ENCODE measurements at places on chromosomes 3 and 15. TPM values are rescaled to one million over a fixed set of nuclear protein-coding genes. Genes with fewer than 3 reads are reported as not detected.

Gene SEMA7A
- 91.6 TPM for total RNA-seq

Gene C3orf70
- not detected for total RNA-seq

Gene DUOXA2
- not detected for total RNA-seq

Gene PPP1R14D
- total RNA-seq, result not detected

Gene CHRM5
- total RNA-seq, result not detected

Gene RPL4
- total RNA-seq, result 7,170 TPM

Gene KNL1
- 1.1 TPM for total RNA-seq

Gene SLC9C1
- 0.43 TPM for total RNA-seq

Data from tracheal epithelial cell (primary cell).